ENCODE measurements at places on chromosomes 6 and 20. TPM values are rescaled to one million over a fixed set of nuclear protein-coding genes. Genes with fewer than 3 reads are reported as not detected.

DNA sequence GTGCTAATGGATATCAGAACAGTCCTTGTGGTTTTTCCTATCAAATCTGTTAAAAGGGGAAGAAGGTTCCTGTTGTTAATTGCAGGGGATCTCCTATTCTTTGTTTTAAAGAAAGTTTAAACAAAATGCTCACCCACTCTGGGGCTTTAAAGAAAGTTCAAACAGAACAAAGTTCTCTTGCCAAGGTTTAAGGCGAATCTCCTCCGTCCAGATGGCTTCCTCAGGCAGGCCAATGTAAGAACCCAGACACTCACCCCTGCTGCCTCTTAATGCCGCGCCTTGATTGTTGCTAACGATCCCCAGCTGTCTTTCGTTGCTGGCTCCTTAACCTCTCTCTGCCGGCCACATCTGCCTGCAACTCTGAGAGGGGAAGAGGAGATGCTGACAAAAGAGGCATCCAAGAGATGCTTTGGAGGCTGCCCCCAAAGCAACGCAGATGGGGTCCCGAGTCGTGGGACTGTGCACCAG, 235.0 kb upstream of the PRDM1 start:
- no peak for DNase-seq

- no peak for DNase-seq
These were observed 61.2 kb downstream of the RSPH3 start for GRCh38 chr6:158938811-158939254.

RIPOR3 gene
- total RNA-seq = not detected

SUN5 gene
- not detected for total RNA-seq

OTOR gene
- total RNA-seq = not detected

DNA sequence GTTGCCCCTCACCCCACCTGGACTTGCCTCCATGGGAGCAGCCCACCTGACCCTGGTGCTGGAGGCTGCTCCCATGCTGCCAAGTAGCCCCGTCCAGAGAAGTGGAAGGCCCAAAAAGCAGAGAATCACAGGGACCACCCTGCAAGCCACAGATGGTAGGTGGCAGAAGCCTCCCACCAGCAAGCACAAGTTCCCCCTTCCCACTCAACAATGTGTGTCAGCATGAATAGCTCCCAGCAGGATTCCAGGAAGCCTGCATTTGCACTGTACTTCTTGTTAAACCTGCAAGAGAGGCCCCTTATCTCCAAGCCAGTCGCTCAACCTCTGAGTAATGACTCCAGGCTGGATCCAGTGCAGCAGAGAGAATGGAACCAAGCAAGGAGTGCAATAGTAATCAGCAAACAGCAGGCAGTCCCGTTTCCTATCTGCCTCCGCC, 180.8 kb upstream of the CST7 start:
- DNase-seq = no peak

MEP1A gene
- not detected for total RNA-seq

GRCh38 chr6:76057469-76057868, 15.0 kb downstream of the IMPG1 start:
- no peak for DNase-seq

GRCh38 chr6:151063352-151063751, 176.4 kb upstream of the AKAP12 start:
- no peak for DNase-seq

DNA sequence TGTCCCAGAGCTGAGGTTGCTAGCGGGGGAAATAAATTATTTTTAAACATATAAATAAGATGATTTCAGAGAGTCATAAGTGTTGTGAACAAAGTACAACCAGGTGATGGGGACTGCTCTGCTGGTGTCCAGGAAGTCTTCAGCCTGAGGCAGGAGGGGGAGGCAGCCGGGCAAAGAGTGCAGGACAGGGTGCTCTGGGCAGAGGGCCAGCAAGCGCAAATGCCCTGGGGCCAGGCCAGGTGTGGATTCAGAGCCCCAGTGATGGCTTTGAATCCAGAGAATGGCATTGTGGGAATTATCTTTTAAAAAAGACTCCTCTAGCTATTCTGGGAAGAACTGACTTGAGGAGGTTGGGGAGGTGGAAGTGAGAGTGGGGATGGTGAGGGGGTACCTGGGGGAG, 1.6 kb downstream of the CLPSL1 start:
- DNase-seq = no peak

NFATC2 gene
- 1.8 TPM for total RNA-seq

DNA sequence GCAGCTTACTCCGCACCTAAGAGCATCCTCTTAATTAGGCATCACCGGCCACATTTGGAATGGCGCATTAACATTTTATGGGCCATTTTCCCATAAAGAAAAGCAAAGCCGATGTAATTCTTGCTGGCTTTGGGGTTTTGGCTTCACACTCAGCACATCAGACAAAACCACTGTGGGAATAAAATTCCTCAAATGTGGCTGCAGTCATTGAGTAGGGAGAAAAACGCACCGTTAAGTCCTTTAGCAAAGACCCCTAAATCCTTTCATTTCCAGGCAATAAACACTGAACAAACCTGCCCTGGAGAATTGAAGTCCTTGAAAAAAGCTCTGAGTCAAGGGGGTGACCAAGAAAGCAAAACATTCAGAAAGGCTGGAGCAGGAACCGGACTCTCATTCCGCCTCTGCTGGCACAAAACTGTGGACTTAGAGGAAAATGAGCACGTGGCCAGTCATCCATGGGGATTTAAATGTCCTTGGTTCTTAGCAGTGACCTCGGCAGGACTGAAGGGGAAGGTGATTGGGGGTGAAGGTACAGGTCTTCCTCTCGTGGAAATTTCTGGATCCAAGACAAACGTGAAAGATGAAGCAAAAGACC, 102.9 kb downstream of the CDH4 start:
- DNase-seq = no peak

GRCh38 chr6:129120856-129121638, 238.1 kb downstream of the LAMA2 start:
- no peak for DNase-seq

GHRH gene
- not detected for total RNA-seq

DNA sequence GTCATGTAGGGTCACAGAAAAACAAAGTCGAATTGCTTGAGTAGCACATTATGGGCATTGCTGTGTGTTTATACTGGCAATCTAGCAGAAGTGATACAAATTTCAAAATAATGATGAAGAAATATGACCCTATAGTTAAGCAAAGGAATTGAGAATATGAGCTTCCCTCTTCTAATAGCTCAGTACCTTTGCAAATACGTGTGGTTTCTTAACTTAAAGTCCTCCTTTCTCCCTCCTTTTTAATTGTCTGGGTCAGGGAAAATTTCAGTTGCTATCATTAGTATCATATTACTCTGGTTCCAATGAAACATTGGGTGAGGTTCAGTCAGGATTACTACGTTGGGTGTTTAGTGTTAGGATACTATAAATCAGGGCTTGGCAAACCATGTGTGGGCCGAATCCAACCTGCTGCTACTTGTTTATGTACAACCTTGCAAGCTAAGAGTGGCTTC, 166.8 kb upstream of the CARMIL1 start:
- DNase-seq = no peak

GRCh38 chr20:1964659-1965405, 29.0 kb downstream of the PDYN start:
- peak; percentile 48 for DNase-seq

- peak; percentile 95 for DNase-seq
These were observed at the start of gene HLA-A for GRCh38 chr6:29942275-29943052. TSS of gene HLA-A (plus strand) at chr6:29942532. CDS start at chr6:29942554, 22 bp downstream.

DNA sequence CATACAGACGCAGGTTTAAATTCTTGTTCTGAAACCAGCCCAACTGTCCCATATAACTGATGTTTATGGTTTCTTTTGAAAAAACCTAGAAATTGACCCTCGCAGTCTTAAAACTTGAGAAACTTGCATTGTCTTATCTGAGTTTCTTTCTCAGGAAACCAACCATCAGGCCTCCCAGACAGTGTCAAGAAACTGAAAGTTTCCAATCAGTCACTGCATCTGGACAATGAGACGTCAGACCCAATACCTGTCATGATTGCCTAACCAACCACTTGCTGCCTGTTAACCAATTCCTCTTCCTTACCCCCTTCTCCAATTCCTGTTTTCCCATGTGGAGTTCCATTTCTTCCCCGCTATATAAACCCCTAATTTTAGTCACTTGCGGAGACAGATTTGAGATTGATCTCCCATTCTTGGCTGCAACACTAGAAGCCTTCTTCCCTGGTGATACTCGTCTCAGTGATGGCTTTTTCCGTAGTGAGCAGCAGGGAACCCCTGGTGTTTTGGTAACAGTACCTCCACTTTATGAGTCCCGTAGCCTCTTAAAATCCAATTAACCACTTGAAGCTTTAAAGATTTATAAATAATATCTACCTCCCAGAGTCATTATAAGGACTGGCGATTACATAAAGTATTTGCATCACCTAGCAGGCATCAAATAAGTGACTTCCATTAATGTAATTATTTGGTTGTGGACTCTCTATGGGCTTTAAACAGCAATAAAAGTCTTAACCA, 49.3 kb downstream of the GPR63 start:
- DNase-seq = no peak

DNA sequence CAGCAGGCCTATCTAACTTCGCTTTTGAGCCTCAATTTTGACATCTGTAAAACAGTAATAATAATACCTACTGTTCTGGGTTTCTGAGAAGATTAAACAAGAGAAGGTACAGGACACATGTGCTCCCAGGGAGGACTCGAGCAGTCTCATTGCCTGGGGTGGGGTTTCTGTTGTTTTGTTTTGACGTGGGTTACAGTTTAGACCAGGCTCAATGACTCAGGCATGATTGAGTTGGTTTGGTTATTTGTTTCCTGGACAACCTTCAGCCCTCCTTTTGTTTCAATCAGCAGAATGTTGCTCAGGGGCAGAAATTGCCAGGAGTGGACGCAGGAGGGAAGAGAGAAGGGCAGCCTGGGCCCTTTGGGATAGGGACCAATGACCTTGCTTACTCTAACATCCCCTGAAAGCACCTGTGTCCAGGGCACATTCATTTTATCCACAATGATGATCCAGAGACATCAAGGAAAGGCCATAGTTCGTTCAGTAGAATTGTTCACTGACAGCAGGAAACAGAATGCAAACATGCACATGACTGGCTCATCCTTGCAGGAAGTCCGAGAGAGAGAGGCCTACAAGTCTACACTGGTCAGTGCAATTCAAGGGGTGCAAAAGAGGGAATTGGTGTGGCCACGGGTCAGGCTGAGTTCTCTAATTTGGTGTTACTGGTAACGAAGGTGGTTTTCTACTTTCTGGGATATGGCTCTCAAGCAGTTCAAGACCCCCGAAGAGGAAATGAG, 74.5 kb upstream of the MRPS10 start:
- DNase-seq = no peak

DNA sequence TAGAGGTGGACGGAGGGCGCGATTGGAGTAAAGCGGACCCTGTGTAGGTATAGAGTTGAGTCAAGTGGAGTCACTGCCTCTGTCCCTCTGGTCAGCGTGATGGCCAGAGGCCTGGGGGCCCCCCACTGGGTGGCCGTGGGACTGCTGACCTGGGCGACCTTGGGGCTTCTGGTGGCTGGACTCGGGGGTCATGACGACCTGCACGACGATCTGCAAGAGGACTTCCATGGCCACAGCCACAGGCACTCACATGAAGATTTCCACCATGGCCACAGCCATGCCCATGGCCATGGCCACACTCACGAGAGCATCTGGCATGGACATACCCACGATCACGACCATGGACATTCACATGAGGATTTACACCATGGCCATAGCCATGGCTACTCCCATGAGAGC, 479 bp downstream of the SLC39A7 start:
- DNase-seq = no peak

DNA sequence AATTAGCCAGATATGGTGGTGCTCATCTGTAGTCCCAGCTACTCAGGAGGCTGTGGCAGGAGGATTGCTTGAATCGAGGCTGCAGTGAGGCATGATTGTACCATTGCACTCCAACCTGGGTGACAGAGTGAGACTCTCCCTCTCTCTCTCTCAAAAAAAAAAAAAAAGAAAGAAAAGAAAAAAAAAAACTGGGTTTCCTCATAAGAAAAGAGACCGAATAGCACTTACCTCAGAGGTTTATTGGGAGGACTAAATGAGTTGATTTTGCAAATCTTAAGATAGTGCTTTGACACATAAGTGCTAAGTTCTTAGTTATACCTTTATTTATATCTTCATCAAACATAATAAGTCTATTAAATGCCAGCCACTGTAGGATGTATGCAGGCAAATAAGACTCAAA, 6.3 kb downstream of the VWA7 start:
- DNase-seq = no peak

GRCh38 chr6:90803956-90804355, 217.1 kb upstream of the MAP3K7 start:
- DNase-seq = no peak

ANGPT4 gene
- total RNA-seq = not detected

DNA sequence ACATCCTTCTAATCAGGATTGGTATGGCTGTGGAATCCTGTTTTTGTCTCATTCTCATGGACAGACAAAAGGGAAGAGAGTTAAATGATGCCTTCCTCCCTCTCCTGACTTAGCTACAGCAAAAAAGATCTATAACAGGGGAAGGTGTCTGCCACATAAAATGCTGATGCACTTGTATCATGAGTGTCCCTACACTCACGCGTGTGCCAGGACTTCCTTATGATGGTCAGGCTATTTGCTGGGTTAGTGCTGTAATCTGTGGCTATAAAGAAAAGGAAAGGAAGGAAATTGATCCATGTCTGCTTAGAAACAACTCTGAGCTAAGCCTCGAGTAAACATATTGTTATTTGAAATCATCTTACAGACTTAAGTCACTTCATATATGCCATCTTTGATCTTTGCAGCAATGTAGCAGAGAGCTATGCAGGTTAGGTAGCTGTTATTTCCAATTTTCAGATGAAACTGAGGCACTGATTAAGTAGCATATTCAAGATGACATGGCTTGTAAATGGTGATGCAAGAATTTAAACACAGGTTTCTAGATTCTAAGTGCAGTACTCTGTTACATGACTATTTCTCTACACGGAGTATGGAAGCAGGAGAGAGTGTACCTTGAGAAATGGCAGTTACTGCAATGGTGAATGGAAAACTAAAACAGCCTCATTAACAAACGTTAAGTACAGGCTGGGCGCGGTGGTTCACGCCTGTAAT, 8.4 kb upstream of the DHX35 start:
- no peak for DNase-seq

- DNase-seq = no peak
These were observed 30.3 kb downstream of the PACSIN1 start for GRCh38 chr6:34496103-34496685.

SAMD5 gene
- 1.8 TPM for total RNA-seq

DNA sequence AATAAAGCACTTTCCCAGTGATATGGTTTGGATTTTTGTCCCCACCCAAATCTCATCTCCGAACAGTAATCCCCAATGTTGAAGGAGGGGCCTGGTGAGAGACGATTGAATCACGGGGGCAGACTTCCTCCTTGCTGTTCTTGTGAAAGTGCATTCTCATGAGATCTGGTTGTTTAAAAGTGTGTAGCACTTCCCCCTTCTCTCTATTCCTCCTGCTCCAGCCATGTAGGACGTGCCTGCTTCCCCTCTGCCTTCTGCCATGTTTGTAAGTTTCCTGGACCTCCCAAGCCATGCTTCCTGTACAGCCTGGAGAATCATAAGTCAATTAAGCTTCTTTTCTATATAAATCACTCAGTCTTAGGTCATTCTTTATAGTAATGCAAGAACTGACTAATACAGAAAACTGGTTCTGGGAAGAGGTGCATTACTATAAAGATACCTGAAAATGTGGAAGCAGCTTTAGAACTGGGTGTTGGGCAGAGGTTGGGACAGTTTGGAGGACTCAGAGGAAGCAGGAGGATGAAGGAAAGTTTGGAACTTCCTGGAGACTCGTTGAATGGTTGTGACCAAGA, 7.4 kb downstream of the EPM2A start:
- no peak for DNase-seq

Measured in SK-MEL-5 (cell line).